ENCODE measurements at places on chromosomes 11 and 22. TPM values are rescaled to one million over a fixed set of nuclear protein-coding genes. Genes with fewer than 3 reads are reported as not detected.
A peak's percentile ranks its signal among the peaks of the same experiment; 100 is the strongest.

The FGF4 gene
- polyA plus RNA-seq: not detected

- DNase-seq: no peak
These were observed 1442.7 kb downstream of the TBC1D22A start for GRCh38 chr22:48205161-48205560.

The SMDT1 gene
- 29.7 TPM for polyA plus RNA-seq

The FAM180B gene
- 0.07 TPM for polyA plus RNA-seq

The CDHR5 gene
- polyA plus RNA-seq: 0.08 TPM

DNA sequence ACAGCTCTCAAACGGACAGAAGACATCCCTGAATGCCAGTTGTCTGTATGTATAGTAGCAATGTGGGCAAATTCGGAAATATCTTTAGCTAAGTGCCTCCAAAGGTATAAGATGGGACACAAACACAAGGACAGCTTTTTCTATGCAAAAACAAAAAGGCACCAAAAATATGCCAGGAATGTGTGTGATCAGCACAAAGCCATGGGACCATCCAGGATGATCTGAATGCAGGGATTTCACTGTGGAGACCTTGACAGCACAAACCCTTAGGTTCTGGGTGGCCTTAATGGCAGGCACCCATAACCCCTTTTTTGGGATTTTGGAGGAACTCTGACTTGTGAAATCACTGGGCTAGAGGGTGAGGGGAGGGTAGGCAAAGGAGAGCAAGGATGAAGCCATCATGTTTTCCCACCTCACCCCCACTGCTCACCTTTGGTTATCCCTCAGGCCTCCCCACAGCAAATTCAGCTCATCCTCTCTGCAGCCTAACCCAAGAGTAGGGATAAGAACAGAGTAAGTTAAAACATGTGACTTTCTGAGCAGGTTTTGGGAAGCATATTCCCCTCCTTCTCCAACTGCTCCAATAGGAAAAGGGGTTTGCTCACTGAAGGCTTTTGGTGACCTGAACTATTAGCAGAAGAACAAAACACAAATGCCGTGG is 154.6 kb downstream of the SNX19 start:
- DNase-seq: no peak

The MGAT3 gene
- 0.64 TPM for polyA plus RNA-seq

The CDK2AP2 gene
- 47.8 TPM for polyA plus RNA-seq

The TSSK2 gene
- polyA plus RNA-seq: not detected

DNA sequence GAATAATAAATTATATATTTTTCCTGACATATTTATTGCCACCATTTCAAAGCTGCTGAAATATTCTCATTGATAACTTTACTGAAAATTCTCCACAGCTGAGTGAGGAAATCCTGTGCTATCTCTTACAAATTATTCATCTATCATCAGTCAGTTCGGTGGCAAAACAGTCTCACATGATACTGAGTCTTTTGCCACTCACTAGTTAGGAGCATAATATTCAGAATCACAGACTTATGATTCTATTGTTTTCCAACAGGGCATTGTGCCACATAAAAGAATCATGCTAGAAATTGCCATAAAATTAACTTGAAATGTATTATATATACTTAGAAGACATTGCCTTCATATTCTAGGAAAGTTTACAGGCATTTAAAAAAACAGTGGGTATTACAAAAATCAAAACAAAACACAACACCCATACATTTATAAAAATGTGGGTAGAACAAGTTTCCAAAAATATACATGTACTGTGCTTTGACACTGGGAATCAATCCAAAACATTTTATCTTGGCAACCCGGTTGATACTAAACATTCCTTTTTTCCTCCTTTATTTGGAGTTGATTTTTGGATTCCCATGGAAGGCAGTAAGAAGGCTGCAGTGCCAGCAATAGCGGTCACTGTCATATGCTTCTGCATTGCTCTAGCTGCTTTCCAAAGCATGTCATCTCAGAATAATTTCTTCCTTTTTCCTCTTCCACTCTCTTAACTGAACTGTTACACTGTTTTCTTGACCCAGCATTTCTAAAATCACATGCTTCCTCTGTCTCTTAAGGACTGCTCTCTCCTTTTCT is 42.5 kb downstream of the ATG16L2 start:
- DNase-seq: no peak

The GAL3ST1 gene
- 10.4 TPM for polyA plus RNA-seq

- peak; percentile 64 for DNase-seq
These were observed 2.0 kb upstream of the FJX1 start for GRCh38 chr11:35615921-35616900.

The BCO2 gene
- polyA plus RNA-seq: 0.79 TPM

GRCh38 chr11:79236541-79236971 is 204.3 kb downstream of the TENM4 start:
- no peak for DNase-seq

DNA sequence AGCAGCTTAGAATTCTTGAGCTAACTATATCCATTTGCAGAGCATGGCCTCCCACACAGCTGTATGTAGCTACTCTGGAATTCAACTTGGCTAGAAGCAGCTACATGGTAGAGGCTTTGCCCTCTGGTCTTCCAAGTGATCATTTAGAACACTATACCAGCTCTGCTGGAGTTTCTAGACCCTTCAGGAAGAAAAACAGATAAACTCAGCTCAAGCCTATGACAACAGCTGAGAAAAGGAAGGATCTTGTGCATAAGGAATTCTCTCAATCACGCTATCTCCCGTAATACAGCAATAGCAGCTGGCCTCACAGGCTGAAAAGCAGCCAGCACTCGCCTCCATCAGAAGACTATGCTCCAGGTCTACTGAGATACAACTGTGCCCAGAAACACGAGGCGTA is 50.6 kb upstream of the APOA1 start:
- DNase-seq: no peak

DNA sequence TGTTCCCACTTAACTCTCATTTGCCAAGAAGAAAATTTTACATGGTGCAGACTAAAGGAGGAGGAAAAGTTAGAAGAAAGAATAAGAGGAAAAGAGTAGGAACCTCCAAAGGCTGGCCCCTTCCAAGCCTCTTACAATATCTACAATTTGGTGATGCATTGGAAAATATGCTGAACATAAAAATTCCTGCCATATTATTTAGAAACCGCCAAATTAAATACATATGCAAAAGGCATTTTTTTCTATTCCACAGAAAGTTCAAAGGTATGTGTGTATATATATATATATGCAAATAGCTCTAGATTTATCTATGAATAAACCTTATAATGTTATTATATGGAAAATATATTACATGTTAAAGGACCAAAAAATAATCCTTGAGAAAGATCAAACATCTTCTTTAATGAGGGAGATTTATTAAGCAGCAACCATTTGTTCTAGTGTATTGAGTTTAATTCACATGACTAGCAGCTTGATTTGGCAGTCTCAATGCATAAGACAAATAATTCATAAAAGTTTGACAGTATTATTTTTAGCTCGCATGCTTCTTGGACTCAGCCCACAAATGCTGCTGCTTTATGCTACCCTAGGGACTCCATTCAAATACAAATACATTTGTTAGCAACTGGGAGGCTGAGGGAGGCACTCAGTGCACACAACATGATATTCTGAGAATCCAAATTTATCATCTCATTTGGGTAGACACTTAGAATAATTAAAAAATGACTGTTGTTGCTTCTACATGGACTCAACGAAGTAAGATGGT is 184.9 kb downstream of the SBF2 start:
- no peak for DNase-seq

The NCAM1 gene
- polyA plus RNA-seq: 0.01 TPM

DNA sequence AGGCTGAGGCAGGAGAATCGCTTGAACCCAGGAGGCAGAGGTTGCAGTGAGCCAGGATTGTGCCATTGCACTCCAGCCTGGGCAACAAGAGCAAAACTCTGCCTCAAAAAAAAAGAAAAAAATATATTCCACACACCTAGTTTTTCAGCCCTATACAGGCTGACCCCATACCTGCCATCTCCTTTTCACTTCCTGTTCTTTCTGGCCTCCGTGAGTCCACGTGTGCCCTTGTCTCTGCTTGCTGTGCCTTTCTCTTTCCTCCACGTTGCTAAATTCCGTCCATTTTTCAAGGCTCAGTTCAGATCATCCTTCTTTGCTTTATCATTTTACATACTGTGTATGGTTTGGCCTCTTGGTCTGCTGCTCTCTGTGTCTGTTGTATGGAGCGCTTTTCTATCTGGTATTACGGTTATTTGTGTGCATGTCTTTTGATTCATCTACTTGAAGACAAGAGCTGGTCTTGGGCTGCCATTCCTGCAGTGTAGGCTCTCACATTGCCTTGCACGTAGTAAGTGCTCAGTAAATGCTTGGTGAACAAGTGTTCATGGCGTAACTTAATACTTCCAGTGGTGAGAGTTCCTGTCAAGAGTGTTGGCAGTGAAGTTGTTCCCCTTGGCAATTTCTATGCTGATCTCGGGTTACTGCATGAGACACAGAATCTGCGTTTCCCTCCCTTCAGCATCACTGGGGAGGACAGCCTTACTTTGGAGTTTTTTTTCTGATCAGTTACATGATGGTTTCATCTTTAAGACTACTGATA is 57.5 kb downstream of the PTPRJ start:
- DNase-seq: no peak

GRCh38 chr11:16154715-16155396 is 201.5 kb downstream of the SOX6 start:
- peak; percentile 79 for DNase-seq

- no peak for DNase-seq
These were observed 103.7 kb upstream of the CLMP start for GRCh38 chr11:123298488-123299447.

DNA sequence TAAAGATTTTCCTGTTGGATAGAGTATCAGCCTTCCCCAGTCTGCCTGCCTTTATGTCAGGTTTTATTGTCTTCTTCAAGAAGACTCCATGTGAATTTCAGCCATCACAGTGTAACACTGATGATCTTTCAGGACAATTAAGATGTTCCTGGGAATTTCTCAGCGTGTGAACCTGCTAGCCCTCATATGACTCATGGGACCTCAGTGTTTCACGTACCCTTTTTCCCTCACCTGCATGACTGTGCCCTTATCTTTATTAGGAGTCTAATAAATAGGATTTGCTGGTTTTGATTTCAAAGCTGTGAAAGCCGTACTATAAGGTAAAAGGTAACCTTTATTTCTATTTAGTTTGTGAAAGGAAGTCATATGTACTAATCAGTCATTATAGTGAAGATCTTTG is 81.7 kb upstream of the MYO18B start:
- DNase-seq: no peak

DNA sequence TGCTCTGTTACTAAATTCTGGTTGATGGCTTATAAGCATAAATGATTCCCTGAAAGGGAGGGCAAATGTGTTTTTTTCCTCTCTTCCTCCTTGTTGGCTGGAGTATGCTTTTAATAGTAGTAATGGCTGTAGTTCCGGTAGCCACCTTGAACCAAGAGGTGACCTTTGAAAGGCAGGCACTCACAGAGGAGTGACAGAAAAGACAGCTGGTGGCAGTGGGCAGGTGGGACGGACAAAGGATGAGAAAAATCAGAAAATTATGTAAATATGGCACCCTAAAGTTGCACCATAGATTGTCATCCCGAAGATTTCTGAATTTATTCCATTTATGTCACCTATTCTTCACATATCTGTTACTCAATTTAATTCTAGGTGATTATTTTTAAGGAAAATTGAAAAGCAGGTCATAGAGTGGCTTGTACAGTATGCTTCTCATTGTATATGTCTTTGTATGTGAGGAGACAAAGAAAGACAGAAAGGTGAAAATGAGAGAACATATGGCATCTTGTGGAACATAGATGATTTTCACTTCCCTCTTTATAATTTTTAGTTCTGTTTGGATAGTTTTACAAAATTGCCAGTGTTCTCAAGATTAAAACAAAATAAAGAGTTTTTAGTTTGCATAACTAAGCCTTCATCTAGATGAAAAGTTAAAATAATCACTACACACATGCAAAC is 17.0 kb downstream of the CASP12 start:
- DNase-seq: no peak

The TMEM191B gene
- 0.53 TPM for polyA plus RNA-seq

GRCh38 chr11:127567237-127567932 is 566.8 kb upstream of the KIRREL3 start:
- no peak for DNase-seq

The GRIA4 gene
- not detected for polyA plus RNA-seq

The APOBEC3F gene
- polyA plus RNA-seq: 4.3 TPM

DNA sequence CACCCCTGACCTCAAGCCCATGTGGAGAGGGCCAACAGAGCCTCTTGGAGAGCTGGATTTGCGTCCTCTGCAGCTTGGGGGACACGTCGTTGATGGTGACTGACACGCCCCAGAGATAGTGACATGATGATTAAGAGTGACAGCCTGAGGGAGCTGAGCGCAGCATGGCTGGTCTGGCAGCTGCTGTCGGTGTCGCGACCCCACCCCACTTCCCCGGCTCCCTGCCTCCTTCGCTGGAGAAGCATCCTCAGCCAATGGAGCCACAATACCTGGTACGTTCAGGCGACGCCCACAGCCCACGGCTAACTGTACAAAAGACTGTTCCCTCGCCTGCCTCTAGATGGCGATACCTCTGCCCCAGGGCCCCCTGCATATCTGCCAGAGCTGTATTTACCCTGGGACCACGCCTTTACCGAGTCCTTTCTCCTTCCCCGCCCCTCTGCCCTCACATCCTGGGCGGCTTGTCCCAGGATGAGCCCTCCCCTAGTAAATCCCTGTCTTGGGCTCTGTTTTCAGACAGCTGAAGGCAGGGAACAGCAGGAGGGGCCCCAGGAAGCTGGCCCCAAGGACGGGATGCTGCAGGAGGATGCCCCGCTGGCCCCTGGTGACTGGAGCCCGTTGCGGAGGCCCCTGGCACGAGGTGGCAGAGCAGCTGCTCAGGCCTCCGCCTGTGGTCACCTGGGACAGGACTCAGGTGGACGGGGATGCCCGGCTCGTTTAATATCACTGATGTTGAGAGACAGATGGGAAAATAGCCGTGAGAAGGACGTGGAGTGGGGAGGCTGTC is 90.6 kb downstream of the RPS6KA4 start:
- peak; percentile 90 for DNase-seq

The XKR3 gene
- polyA plus RNA-seq: not detected

DNA sequence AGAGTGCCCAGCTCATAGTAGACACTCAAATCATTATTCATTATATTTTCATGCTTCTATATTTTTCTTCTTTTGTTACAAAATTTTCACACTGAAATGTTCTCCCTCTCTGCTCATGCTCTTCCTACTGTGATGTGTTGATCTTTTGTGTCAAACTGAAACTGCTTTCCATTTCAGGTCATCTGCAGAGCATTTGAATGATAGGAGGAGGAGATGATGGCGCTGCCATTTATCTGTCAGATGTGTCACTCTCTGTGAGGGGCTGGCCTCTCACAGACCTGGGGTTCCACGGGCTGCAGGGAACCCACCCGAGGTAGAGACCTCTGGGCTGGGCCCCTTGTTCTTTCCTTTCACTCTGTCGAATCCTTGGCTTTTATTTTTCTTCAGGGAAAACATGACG is 41.1 kb downstream of the OR10A6 start:
- DNase-seq: no peak

The TANGO2 gene
- 13.8 TPM for polyA plus RNA-seq

The ARHGAP20 gene
- polyA plus RNA-seq: not detected
